Nucleus accumbens (tissue), 56 donors: ENCODE measurements at places on chromosomes 12 and 14.

DNA sequence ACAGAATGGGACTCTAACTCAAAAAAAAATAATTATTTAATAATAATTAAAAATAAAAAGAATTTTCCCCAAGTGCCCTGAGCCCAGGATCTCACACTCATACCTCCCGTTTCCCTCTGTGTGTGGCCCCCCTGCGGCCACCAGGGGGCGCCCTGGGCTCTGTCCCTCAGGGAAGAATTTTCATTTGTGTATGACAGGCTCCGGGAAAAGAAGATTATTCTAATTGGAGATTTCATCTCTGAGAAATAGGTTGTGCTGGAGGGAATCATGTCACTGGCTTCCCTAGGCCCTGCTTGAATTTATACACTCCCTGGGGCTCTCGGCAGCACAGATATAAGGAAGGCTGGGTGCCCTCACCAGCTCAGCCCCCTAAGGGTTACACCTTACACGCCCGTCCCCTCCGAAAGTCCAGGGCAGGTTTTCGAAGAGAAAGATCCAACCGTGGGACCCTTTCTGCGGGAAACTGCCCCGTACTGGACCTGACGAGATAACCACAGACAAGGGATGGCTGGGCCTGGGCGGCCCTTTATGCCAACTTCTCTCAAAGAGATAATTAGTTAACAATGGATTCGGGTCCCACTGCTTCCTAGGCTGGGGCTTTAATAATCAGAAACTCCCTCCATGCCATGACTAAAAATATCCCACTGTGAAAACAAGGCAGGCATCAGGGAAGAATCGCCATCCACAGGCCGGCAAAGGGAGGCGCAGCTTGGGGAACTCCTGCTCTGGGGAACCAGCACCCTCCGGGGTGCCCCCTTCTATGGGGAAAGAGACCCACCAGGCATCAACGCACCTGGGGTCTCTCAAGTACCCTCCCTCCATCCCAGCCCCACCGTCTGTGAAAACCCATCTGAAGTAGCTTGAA is 80.7 kb downstream of the KDM2B start:
- DNase-seq, result peak; percentile 64

- DNase-seq, result no peak
These were observed 684.3 kb downstream of the TMEM121 start for GRCh38 chr14:106210650-106211049.

GRCh38 chr14:100696590-100696989 is 30.1 kb upstream of the DLK1 start:
- no peak for DNase-seq

- DNase-seq, result no peak
These were observed 209.2 kb upstream of the HMGA2 start for GRCh38 chr12:65615118-65615517.

GRCh38 chr14:34283590-34283989 is 178.4 kb downstream of the SPTSSA start:
- DNase-seq, result no peak

DNA sequence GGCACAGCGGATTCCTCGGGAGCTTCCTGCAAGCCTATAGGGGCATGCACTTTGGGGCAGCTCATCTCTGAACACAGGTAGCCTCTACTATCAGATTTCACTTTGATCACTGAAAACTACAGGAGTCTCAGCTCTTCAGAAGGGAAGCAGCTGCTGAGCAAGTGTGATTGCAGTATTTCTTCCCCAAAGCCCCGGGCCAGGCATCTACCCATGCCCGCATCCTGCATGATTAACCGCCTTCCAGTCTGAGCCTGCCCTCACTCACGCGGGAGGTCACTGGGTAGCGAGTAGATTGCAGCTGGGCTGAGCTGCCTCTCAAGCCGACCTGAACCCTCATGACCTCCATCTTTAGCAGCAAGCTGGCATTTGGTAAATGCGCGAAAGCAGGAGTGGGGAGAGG is 334.7 kb downstream of the DPF3 start:
- no peak for DNase-seq

DNA sequence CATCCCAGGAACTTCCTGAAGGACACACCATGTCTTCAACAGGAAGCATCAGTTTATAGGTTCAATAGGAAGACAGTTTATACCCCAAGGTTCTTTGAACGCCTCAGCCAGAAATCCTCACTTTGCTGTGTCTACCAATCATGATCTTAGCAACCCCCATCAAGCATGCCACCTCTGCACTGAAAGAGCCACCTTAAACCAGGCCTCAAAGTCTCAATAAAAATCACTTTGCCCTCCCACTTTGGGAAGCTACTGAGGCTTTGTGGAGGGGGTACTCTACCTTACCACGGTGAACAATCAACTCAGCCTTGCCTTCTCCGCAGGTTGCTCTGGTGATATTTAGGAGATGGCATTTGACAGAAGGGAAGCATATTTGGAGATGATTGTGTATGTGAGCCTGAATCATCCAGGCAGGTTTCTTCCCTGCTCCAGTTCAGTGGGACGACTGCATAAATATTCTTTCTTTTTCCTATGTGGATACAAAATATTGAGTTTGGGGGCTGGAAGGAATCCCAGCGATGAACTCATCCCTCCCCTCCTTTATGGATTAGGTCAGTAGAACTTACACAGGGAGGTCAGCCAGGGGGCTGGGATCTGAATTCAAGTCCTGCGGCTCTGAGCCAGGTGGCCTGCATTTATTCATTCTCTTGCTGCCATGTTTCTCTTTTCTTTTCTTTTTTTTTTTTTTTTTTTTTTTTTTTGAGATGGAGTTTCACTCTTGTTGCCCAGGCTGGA is 42.8 kb upstream of the VASH1 start:
- no peak for DNase-seq

GRCh38 chr12:112063273-112063672 is 45.3 kb downstream of the NAA25 start:
- DNase-seq, result no peak

DNA sequence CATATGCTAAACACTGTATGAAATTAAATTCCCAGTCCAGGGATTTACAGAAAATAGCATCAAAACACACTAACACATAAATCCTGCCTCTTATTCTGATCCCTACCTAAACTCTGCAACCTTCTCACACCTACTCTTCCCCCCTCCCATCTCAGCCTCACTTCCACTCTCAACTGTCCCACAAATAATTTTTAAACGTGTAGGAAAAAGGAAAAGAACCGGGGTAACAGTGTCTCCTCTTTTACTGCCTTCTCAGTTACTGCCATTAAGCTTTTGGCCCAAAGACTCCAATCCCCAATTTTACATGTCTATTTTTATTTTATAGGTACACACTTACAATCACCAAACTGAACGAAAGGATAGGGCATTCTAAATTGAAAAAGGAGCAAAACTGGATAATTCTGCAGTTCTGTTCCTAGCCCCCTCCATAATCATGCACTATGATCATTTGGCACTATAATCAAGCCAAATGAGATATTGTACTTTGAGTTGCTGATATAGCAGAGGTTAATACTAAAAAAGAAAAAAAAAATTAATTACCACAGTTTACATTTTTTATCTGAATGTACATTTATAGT is 2.9 kb downstream of the DUSP16 start:
- no peak for DNase-seq

GRCh38 chr14:59428581-59429012 is 36.6 kb downstream of the GPR135 start:
- no peak for DNase-seq

GRCh38 chr12:115511986-115512711 is 765.3 kb downstream of the MED13L start:
- DNase-seq, result no peak

DNA sequence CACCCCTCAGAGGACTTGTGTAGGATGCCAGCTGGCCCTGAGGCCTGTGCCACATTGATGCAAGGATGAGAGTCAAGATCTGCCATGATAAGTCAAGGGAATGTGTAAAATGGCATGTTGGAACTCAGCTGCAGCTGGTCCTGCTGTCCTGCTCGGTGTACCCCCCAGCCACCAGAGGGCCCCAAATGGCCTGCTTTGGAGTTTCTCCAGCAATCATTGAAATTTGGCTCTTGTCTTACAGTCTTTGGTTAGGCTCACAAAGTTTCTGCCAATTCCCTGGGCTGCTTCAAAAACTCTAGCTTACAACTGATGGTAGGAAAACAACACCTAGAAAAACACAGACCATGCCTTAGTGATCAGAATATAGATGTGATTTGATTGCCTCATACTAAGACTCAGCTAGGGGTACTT is 76.8 kb downstream of the HSD17B6 start:
- DNase-seq, result peak; percentile 20

GRCh38 chr12:93908846-93909567 is 231.8 kb downstream of the CRADD start:
- peak; percentile 12 for DNase-seq

GRCh38 chr12:123767613-123768012 is 5.5 kb downstream of the DNAH10 start:
- no peak for DNase-seq

DNA sequence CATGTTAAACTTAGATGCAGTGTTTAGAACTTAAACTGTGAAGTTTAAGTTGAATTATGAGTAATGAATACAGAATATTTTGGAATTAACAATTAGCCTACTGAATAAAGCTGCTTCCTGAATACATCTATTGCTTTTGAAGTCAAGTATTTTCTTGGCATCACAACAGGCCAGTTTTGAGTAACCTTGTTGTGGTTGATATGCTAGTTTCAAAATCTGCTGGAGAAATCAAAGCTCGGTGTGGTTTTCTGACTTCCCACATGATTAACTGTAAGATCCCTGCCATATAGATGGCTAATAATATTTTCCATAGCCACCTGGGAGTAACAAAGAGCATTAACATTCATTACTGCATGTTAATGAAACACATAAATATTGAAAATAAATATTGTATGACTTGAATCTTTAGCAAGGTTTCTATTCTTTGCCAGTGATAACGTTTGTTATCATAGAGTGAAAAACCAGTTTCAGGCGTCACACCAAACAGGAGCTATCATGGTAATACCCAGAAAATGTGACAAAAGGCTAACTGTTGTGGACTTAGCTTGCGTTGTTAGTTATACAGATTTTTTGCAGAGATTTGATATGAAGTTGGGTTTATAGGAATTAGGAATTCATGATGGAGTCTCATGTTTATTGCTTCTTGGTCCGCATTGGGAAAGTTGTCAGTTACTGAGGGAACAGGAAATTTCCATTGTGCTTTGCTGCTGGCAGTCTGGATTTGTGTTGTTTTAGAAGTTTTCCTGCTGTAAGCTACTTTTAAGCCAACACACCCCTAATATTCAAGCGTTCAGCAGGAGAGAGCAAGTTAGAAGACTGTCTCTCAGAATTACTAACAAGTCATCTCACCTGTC is 32.1 kb downstream of the PPFIBP1 start:
- no peak for DNase-seq

DNA sequence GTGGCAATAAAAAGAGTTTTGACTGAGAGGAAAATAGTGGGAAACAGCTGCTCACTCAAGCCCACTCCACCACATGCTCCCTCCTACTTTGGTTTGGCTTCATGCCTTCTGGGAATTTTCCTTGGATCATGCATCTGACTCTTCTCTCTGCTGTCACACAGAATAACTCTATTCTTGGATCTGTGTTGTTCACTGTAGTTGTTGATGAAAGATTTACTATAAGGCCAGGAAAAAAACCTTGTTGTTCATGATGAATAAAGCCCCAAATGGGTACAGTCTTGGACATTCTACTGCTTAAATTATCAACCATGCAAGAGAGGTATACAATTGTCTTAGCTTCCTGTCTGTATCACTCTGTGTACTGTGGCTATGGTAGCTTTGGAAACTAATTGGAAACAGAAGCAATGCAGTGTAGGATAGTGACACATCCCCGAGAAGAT is 70.5 kb downstream of the TMX1 start:
- DNase-seq, result no peak

DNA sequence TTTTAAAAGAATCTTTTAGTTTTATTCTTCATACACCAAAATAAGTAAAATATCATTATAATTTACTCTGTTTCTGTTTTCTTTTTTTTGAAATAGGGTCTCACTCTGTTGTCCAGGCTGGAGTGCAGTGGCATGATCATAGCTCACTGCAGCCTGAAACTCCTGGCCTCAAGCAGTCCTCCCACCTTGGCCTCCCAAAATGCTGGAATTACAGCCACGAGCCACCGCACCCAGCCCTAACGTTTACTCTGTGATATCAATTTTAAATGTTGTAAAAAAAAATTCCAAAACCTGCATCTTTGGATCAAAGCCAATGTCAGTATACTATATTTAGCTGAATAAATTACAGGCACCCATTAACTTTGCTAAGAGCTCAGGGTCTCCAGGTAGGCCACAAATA is 437.1 kb upstream of the USP15 start:
- no peak for DNase-seq

- DNase-seq, result no peak
These were observed 20.5 kb upstream of the PPP2R5C start for GRCh38 chr14:101740981-101741380.

DNA sequence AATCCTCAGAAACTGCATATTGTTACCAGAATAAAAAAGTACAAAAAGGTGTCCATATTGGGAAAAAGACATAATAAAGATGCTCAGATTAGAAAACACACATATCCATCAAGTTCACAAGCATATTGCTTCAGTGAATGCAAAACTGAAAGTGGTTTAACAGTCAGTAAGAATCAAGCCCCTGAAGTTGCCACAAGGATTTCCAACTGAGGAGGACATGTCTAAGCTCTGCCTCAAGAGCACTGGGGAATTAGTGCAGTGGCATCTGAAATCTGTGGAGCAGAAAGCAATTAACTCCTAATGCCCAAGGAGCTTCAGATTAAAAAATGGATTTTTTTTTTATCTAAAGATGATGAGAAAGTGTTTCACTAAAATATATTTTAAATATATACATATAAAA is 113.2 kb downstream of the DENND5B start:
- no peak for DNase-seq

- DNase-seq, result no peak
These were observed 32.4 kb downstream of the SMCO2 start for GRCh38 chr12:27478949-27479348.

GRCh38 chr14:71220462-71220861 is 313.2 kb downstream of the PCNX1 start:
- DNase-seq, result no peak

GRCh38 chr14:82935691-82936090 is 1402.0 kb upstream of the SEL1L start:
- DNase-seq, result no peak

GRCh38 chr14:105069871-105070759 is 4.9 kb upstream of the GPR132 start:
- DNase-seq, result no peak

DNA sequence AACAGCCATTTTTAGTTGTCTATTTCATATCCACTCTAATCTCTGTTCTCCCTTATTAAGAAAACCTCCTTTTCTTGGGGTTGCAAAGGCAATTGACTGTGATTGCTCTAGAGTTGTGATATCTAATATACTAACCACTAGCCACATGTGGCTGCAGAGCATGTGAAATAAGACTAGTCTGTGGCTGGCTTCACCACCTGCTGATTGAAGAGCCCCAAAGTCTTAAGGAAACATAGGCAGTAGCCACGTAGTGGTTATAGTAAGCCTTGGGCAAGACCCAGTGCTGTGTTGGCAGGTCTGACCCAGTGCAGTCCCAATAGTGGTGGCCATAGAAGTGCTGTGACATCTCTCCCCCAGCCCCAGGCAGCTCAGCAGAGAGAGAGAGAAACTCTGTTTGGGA is 28.4 kb upstream of the ATP2B1 start:
- DNase-seq, result no peak

DNA sequence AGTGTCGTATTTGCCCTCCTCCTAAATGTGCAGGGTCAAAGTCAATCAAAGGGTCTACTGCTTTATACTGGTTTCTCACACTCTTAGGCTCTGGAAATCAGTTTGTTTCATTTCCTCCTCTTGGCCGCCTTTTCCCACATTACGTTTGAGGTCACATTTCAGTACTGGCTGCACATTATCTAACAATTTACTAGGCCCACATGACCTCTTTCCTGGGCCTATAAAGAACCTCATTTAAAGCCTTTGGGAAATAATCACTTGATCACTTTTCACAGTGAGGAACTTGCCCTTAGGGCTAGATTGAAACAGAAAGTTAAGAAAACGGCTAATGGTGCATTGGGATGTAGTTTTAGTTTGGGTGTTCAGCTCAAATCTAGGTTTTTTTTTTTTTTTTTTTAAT is 497.5 kb downstream of the RERGL start:
- no peak for DNase-seq
